Suppressor macrophage treated with lipopolysaccharide for 1 hour (primary cell): ENCODE measurements at places on chromosomes 11 and 22.
A peak's percentile ranks its signal among the peaks of the same experiment; 100 is the strongest.

DNA sequence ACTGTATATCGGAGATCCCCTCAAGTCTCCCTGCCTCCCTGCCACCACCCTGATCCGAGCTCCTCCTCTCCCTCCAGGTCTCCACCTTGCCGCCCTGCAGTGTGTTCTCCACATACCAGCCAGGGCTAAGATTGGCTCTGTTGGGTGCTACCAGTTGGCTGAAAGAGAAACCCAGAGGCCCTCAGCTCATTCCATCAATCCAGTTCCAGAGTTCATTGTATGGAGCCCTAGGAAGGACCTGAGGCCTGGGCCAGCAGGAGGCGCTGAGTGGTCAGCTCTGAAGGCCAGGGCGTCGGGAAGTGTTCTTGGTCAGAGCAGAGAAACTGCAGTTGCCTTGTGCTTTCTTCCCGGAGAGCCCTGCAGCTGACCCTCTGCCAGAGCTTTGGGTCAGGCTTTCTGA, 2.2 kb upstream of the TOP3B start:
- peak; percentile 45 for DNase-seq

DNA sequence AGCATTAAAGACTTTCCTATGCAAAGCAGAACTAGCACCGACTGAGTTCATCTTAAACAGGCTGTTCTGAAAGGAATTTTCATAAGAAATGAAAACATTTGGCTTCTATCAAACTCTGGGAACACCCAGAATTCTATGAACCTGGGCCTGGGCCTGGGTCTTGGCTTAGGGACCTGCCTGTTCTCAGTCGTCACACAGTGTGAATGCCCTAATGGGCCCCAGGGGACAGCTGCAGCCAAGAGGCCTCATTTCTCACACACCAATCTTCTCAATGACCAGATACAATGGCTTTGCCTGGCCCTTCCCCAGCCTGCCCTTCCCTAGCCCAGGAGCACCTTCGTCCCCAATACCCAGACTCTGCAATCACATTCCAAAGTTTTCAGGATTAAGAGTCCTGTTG, 234.9 kb upstream of the ARHGAP20 start:
- no peak for DNase-seq

DNA sequence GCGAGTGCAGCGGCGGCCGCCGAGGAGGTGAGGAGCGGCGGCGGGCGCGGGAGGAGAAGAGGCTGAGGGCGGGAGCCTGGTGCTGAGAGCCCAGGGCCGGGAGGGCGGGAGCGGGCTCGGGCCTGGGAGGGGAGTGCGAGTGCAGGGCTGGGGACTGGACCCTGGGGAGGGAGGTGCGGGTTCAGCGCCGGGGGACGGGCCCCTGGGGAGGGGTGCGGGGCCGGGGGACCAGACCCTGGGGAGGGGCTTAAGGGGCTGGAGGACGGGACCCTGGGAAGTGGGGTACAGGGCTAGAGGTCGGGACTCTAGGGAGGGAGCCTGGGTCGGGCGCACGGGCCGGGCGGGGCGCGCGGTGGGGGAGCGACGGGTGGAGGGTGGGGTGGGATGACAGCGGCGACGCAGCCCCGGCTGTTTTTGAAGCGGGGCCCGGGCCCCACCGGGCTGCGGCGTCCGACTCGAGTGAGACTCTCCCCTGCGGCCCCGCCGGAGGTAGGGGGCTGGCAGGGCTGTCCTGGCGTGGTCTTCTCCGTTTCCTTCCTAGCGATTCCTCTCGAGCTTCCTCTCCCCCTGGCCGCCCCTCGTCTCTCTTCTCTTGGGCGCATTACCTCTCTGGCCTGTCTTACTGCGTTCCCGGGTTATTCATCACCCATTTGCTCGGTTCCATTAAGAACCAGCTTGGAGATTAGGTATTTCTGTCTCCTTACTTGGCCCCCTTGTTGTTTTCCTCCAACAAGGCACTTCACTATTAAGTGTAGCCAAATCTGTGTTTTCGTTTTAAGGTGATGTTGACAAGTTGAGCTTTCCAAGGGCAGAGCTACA, 754 bp downstream of the NUP50 start:
- no peak for DNase-seq

DNA sequence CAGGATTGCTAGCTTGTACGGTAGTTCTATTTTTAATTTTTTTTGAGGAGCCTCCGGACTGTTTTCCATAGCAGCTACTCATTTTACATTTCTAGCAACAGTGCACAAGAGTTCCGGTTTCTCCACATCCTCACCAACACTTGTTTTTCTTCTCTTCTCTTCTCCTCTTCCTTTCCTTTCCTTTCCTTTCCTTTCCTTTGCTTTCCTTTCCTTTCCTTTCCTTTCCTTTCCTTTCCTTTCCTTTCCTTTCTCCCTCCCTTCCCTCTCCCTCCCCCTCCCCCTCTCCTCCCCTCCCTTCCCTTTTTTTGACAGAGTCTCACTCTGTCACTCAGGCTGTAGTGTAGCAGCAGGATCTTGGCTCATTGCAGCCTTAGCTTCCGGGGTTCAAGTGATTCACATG, 9.3 kb downstream of the WBP2NL start:
- DNase-seq = no peak

DNA sequence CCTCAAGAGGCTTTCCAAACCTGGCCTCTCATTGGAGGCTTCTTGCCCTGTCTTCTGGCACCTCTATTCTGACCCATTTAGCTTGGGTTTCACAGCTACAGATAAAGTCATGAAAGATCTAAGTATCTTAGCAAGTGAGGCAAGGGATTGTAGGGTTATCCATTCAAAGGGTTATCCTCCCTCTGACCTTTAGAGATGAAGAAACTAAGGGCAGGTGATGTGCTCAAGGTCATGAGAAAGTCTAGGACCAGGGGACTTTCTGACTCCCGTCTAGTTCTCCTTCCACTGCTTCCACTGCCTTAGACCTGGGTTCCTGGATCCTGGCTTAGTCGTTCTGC, 7.2 kb downstream of the PHOX2A start:
- DNase-seq = no peak

- no peak for DNase-seq
Observed at GRCh38 chr11:115123641-115124040, 380.6 kb downstream of the CADM1 start.

DNA sequence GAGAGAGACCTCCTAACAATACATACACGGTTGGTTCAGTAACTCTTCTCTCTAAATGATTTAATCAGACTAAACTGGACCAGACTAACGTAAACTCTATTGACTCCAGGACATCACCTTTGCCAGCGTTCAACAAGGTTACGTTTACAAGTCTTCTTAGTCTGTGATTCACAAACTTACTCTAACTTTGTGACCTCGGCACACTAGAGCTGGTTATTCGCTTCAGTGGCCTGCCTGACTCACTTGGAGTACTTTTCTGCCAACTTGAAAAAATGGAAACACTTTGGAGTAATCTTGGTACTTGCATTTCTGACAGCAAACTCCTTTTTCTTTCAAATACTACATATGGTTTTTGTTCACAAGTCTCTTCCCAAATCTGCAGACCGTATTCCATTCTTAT, 26.2 kb downstream of the MTMR2 start:
- no peak for DNase-seq

- DNase-seq = no peak
Observed at GRCh38 chr22:25961699-25962098, 207.6 kb upstream of the SEZ6L start.

DNA sequence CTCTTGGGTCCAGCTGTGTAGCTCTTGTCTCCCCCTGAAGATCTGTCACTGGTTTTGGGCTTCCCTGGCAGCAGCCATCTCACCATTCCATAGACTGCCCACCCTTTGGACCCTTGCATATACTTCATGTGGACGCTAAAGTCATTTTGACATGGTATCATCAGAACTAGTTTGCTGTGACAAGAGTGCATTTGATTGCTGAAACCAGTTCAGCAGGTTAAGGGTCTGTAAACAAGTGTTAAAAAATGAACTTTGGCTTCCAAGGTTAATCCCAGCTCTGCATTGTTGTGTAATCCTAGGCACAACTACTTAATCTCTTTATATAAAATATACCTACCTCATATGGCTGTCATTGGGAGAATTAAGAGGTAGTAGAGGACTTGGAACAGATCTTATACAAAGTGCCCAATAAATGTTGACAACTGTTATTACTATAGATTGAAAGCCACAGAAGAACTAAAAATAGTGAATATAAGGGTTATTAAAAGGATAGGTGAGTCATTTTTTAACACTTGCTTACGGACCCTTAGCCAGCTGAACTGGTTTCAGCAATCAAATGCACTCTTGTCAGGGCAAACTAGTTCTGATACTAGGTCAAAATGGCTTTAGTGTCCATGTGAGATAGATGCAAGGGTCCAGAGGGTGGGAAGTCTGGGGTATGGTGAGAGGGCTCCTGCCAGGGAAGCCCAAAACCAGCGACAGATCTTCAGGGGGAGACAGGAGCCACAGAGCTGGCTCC, 29.4 kb downstream of the CCDC90B start:
- DNase-seq = no peak

- DNase-seq = no peak
Observed at GRCh38 chr11:122337704-122338103, 221.7 kb upstream of the BLID start.

DNA sequence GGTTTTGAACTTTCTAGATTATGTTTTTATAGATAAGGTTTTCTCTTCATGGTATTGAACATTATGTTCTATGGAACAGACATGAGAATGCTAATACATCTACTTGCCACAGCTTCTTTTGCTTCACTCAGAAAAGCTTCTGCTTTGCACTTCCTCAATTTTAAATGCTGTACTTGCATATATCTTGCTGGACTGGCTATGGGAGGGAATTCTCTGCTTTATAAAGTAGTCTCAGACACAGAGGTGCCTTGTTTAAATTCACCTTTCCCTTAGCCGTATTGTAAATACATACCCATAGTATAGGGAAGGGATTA, 173.9 kb downstream of the DDX10 start:
- peak; percentile 12 for DNase-seq

DNA sequence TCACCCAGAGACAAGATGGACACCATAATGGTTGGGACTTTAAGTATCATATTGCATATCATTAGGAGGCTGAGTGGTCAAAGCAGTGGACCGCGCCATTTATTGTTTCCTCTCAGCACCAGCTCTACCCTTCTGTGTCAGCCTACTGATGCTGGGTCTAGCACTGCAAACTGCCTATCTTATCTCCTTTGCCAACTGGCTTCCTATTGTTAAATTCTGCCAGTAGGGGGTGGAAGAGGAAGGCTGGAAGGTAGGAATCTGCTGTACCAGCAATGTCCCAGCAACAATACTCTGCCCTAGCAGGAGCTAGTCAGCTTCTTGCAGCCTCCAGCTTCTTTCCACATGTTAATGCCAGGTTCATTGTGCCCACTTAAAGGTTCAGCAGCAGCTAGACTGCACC, 367.1 kb upstream of the PDGFD start:
- peak; percentile 33 for DNase-seq

DNA sequence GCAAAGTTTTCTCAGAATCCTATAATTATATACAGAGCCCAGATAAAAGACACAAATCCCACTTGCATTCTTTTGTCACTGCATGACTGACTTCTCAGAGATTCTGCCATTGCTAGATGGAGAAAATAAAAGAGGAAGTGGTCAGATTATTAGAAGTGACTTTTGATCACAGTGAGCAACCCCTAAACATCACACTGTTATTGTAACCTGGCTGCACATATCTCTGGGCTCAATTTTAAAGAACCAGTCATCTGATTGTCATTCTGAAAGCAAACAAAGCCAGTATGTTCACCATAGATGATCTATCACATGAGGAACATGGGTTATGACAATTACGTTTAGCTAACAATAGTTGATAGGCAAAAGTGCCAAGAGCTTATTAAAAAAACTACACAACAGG, 47.8 kb downstream of the COPB1 start:
- DNase-seq = peak; percentile 11

- no peak for DNase-seq
Observed at GRCh38 chr11:19409307-19409706, 168.6 kb upstream of the E2F8 start.

DNA sequence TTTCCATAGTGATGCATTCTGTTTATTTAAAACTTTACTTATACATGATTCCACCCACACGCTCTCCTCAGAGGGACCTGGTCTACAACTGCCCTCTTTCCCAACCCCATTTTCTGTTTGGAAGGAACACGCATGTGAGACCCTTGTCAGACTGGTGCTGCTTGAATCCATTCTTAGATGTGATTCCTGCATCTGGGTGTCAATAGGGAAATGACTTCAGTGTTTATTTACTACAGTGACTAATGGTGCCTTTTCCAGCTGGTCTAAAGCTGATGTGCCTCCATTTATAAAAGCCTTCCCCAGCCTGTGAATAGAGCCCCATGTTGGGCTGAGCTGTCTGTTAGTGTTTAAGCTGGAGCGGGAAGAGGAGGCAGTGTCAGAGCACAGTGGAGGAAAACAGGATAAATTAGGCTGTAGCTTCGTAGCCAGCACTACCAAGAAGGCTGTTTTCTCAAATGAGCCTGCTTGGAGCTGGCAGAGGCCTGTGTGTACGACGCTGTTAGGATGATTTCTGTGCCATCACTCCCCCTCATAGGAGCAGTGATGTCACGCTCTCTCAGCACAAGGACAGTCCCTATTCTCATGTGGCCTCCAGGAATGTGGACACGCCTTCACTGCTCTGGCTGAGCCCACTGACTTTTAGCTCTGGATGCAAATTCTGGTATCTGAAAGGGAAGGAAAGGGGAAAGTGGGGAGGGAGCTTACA, 18.9 kb upstream of the C11orf96 start:
- peak; percentile 15 for DNase-seq

DNA sequence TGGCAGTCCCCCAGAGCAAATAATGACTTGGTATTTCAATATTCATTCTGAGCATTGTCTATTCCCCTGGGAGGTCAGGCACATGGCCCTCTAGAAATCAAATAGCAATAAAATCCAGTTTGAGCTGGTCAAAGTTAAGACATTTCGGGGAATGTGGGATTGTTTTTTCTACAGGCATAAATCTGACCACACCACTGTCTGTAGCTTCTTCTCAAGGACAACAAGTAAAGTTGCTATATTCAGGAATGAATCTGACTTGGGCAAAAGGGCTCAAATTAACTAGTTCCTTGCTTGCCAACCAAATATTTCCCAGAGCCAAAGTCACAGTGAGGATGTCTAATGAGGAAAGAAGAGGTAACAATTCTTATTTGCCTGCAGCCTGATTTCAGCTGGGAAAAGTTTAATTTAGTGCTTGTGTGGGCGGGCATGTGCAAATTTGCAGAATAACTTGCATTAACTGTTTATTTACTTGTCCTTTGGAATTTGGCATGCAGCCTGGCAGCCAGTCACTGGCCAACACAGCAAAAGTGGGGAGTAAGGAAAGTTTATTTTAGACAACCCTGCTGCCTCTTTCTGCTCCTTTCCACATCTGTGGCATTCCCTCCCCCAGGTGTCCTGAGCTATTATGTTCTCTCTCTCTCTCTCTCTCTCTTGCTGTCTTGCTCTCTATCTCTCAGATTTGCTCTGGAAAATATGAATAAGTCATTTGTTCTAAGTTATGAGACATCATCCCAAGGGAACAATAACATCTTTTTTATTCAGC, 51.2 kb upstream of the ARHGAP20 start:
- DNase-seq = no peak

GRCh38 chr22:25364736-25365241, 145.3 kb downstream of the CRYBB2 start:
- DNase-seq = no peak

GRCh38 chr11:11992257-11993212, 15.9 kb downstream of the DKK3 start:
- no peak for DNase-seq

DNA sequence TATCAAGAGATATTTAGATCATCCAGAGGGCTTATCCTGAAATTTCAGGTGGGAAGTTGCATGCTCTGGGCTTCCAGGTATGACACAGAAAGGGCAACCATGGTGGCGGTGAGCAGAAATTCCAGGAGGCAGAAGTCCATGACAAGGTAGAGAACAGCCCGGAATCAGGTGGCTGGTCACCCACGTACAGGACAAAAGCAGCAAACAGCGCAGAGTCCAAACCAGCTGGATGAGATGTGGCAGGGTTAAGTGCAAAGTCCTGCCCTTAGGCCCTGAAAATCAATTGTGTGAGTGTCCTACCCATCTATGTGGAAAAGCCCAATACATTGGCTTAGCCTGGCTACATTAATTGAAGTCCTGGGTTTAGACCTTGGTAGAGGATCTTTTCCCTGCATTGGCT, 11.6 kb downstream of the PPFIBP2 start:
- DNase-seq = no peak
